ENCODE measurements at places on chromosomes 12 and 14. TPM values are rescaled to one million over a fixed set of nuclear protein-coding genes. Genes with fewer than 3 reads are reported as not detected.

- DNase-seq = no peak
Measured at GRCh38 chr12:53410951-53411350, 12.7 kb upstream of the AMHR2 start.

GRCh38 chr12:116659771-116660481 lies 77.9 kb downstream of the SPRING1 start:
- DNase-seq = peak; percentile 80

DNA sequence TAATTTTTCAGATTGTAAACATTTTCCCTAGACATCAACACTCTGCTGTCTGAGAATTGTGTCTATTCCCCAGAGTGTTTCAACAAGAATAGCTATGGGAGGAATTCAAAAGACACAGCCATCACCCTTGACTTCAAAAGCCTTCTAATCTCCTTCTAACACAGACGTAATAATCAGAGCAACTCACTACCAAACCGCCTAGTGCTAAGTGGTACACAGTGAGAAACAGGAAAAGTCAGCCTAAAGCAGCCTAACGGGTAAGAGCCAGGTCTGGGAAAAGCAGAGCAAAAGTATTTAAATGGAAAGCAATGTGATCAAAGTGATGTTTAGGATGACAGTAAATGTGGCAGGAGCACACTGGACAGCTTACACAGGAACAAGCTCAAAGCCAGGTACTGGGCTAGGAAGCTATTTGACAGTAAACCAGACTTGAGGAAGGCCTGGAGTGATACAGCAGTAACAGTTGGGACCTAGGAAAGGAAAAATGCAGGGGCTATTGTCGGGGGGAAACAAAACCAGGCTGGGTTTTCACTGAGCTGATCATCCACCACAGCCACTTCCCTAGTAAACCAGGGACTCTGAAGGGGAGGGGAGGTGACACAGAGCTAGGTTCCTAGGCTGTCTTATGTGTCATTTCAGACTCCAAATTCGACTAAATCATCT lies 29.4 kb downstream of the CORO1C start:
- DNase-seq = peak; percentile 79

- no peak for DNase-seq
Measured at GRCh38 chr14:27409944-27410343, 812.1 kb upstream of the NOVA1 start.

DNA sequence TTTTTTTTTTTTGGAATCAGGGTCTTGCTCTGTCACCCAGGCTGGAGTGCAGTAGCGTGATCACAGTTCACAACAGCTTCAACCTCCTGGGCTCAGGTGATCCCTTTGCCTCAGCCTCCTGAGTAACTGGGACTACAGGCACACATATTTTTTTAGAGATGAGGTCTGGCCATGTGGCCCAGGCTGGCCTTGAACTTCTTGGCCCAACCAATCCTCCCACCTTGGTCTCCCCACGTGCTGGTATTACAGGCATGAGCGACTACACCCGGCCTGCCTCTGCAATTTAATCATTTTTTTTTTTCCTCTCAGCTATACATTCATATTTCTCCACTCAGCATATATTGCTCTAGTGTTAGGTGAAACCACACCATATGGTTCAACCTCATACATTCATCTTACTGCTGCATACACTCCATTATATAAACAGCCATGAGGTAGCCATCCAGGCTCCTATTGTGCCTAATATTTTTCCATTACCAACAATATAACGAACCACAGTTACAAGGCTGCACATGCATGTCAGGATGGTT lies 7.1 kb downstream of the STX2 start:
- no peak for DNase-seq

- peak; percentile 94 for DNase-seq
Measured at GRCh38 chr12:18752280-18752920, 14.5 kb downstream of the CAPZA3 start.

DNA sequence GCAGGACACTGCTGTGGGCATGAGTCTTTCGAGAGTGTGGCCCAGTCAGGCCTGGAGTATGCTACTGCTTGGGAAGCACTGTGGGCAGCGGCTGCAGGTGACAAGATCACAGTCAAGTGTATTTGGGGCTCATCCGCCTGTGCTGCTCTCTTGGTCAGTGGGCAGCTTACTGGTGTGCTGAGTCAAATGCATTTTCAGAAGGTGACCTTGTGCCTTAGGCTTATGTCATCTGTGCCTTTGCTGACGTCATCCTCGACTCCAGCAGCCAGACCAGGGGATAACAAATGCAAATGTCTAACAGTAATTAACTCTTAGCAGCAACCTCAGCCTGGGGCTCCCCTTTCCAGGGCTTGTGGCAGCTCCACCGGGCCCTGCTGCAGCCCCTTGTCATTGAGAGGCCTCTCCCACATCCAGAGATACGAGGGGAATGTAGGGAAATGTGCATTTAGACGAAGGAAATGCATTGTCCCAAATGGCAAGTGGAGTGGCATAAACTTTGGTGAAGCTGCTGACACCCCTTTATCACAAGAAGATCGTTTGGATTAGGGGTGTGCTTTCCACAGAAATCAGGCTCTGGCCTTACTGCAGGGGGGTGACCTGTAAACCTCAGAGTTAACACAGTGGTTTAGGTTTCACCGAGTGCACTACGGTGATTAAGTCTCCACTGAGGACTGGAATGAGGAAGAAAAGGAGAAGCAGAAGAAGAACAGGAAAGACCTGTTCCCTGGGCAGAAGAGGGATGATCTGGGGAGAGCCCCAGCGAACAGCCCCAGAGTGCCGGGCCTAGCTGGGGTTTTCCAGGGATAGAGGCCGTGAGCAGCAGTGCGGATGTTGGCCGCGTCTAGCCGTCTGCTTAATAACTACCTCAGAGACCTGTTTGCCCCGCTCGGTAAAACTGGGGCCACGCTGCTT lies 39.7 kb downstream of the PSMA6 start:
- peak; percentile 69 for DNase-seq

DNA sequence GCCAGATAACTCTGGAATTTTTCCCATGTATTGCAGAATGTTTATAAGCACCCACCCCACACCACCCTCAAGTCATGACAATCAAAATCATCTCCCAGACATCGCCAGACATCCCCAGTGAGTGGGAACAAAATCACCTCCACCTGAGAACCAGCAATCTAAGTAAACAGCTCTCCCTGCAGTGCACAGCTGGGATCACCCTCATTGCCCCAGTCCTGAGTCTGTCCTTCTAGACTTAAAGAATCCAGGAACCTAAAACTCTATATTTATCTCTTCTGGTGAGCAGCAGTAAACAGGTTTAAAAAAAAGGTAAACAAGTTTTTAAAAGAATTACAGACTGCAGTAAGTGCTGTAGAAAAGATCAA lies 43.3 kb upstream of the CMKLR1 start:
- DNase-seq = no peak

TDRD9 gene
- 0.50 TPM for total RNA-seq

DNA sequence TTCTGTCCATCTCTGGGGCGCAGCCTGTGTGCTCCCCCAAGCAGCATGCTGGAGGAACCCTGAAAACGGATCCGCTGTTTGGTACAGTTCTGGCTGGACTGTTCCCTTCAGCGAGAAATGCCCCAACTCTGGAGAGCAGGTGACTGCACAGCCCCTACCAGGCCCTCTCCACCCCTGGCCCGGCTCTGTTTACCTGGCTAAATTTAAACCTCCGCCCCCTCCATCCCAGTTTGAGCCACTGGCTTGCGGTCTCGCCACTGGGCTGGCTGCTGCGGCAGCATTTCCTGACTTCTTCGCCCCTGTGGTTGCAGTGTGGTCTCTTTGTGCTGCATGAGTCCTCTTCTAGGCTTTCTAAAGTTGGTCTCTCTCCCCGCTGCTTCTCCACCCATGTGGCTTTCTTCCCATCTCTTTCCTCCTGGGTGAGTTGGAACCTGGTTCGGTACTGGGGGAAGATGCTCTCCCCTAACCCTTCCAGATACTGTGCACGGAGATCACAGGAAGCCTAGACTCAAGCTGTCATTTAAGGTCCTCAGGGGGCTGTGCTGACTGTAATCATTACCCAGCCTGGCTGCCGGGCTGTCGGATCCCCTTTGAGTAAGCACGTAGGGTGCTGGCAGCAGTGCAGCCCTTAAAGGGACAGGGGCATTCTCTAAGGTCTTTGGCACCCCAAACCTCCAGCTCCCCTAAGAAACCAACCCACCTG lies 60.6 kb downstream of the FBXL14 start:
- peak; percentile 92 for DNase-seq

RAB21 gene
- total RNA-seq = 11.4 TPM

GRCh38 chr12:80044694-80045046 lies 54.7 kb upstream of the OTOGL start:
- DNase-seq = peak; percentile 94

RPL10L gene
- total RNA-seq = not detected

- DNase-seq = peak; percentile 30
Measured at GRCh38 chr14:74763803-74764531, 851 bp downstream of the YLPM1 start.

GRCh38 chr12:42426746-42427145 lies 100.8 kb downstream of the PPHLN1 start:
- peak; percentile 83 for DNase-seq

GRCh38 chr12:13950502-13950901 lies 30.9 kb downstream of the GRIN2B start:
- no peak for DNase-seq

MYH6 gene
- not detected for total RNA-seq

GRCh38 chr14:71246539-71246938 lies 339.3 kb downstream of the PCNX1 start:
- no peak for DNase-seq
